ENCODE measurements at places on chromosomes 16 and 17.
A peak's percentile ranks its signal among the peaks of the same experiment; 100 is the strongest.

DNA sequence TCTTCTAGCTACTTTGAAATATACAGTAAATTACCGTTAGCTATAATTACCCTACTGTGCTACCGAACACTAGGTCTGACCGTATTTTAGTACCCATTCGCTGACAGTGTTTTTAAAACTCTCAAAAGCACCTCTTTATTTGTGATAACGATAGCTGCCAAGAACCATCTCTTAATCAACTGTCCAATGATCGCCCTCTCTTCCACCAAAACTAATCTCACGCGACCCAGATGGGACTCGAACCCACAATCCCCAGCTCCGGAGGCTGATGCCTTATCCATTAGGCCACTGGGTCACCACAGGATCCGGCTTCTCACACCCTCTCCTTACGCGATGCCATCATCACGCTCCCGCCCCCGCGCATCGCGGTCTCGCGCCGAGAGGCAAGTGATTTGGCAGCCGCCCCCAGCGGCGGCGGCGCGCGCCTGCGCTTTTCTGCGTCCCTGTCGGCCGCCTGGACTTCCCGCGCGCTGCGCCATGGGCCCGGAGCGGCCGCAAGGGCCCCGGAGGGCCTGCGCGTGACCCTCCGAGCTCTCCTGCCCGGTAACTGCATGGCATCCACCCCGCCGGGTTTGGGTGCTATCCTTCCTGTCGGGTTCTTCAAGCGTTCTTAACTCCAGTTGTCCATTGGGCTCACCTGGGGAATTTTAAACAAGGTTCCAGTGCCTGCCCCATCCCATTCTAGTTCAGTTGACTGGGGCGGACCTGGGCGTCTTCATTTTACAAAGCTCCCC, 15.7 kb upstream of the KPNA2 start:
- DNase-seq, result peak; percentile 96

DNA sequence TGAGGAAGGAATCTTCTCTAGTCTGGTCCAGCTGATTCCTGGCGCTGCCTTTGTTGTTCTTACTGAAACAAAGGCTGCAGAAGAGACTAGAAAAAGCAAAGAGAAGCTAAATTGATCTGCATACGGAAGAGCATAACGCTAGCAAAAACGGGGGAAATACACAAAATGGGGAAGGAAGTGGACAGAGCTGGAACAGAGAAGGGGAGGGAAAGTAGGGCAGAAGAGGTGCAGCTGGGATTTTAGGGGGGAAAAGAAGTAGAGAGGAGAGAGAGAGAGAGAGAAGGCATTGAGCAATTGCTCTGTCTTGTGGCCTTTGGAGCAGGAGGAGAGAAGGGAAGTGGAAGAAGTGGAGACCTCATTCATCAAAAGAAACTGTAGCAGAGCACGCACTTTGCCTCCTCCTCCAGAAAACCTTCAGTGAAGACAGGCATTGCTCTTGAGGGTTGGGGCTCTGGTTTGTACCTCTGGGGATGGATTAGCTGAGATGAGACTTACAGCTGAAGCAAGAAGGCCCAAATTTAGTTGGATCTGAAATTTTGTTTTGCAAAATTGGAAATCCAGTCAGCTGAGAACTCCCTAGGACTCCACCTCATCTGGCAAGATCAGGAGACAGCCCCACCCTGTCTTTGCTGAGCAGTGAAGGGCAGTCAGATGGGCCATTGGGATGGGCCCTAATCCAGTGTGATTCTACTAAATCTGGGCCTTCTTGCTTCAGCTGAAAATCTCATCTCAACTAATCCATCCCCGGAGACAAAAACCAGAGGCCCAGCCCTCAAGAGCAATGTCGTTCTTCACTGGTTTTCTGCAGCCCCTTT, 55.8 kb downstream of the CDRT4 start:
- DNase-seq, result no peak

DNA sequence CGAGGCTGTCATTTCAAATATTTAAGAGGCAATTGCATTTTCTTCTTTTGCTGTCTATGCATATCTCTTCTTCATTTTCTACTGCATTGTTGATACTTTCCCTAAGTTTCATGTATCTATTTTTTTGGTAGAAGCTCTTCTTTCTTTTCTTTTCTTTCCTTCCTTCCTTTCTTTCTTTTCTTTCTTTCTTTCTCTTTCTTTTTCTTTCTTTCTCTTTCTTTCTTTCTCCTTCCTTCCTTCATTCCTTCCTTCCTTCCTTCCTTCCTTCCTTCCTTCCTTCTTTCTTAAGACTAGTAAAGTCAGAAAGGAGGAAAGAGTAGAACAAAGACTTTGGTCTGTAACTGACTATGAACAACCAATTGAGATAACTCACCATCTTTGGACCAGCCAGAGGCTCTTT, 33.9 kb downstream of the MRC2 start:
- DNase-seq, result no peak

DNA sequence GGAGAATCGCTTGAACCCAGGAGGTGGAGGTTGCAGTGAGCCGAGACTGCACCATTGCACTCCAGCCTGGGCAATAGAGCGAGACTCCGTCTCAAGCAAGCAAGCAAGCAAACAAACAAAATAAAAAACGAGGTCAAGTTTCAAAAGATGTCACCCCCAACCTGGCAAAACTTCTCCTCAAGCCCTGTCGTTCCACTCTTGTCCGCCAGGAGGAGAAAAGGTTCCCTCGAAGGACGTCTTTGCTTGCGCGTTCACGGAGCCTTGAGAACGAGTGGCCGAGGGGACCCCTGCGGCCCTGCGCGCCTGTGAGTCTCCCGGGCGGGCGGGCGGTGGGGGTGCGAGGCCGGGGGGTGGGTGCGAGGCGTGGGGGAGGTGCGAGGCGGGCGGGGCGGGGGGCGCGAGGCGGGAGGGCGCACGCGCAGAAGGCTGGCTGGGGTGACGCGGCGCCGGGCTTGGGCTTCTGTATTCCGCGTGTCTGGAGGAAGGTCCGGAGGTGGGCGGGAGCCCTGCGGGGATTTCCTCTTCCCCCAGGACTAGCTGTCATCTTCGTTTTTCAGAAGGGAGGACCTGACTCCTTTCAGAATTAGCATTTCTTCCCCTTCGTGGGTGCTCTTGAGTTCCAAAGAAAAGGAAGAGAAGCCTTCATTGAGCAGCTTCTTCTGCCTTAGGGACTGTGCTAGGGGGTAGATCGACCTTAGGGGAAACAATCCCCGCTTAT, 3.7 kb downstream of the SLC52A1 start:
- peak; percentile 80 for DNase-seq

GRCh38 chr16:12881182-12881581, 20.2 kb upstream of the SHISA9 start:
- DNase-seq, result no peak

- DNase-seq, result no peak
Observed at GRCh38 chr17:7095625-7096024, 15.6 kb upstream of the CLEC10A start.

DNA sequence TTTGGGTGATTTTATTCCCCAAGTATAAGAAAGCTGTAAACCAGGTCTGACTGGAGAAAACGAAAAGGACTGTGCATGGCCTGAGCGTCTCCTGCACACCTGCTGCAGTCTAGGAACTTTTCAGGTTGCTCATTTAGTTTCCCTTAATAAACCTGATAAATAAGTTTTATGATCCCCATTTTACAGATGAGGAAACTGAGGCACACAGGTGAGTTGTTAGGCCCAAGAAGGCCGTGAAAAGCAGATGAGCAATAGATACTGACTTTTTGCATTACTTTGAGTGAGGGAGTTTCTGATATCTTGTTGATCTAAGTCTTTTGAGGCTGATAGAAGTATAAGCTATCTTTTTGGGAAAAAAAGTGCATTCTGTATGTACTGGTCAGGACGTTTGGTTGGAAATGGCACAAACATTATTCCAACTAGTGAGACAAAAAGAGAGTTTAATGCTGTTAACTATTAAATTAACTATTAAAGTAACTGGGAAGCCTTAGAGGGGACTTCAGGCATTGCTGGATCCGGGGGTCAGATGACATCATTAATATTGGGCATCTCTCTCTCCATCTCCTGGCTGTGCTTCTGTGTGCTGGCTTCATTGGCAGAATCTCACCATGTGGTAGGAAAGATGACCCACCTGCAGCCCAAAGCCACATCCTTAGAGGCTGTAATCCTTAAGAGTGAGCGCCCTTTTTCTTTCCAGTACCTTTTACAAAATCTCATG, 163.4 kb downstream of the CMIP start:
- DNase-seq, result no peak

- DNase-seq, result peak; percentile 68
Observed at GRCh38 chr17:40542558-40543411, 22.5 kb downstream of the CCR7 start.

- DNase-seq, result no peak
Observed at GRCh38 chr17:65222214-65222738, 85.1 kb downstream of the RGS9 start.

Data from body of pancreas (tissue), 4 donors.